ENCODE measurements at places on chromosomes 4 and X. TPM values are rescaled to one million over a fixed set of nuclear protein-coding genes. Genes with fewer than 3 reads are reported as not detected.

BEX5 gene
- 38.2 TPM for total RNA-seq

VSIG4 gene
- 18.9 TPM for total RNA-seq

HSFX3 gene
- not detected for total RNA-seq

DNA sequence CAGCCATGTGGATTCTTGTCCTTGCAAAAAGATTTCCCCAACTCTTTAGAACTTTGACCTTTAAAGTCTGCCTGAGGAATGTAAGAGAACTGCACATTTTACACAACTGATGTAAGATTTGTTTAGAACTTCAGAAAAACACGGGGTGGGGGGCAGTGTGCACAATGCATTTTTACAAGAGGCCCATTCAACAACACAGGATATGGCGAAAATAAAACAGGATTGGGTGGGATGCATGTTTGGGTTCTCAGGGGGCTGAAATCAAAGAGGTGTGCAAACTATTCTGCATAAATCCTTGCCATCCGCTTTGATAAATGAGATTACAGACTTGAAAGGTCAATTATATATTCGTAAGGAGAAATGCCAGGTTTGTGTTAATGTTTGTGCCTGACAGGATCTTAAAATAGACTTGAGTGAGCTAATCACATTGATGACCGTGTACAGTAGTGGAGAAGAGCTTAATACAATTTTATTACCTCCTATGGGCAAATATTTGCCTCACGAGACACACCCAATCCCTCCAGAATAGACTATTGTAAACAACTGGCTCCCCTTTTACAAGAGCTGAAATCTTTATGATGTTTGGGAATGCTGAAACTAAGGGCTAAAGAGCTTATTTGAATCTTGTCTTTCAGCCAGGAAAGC lies 184.1 kb upstream of the LEF1 start:
- no peak for DNase-seq

DNA sequence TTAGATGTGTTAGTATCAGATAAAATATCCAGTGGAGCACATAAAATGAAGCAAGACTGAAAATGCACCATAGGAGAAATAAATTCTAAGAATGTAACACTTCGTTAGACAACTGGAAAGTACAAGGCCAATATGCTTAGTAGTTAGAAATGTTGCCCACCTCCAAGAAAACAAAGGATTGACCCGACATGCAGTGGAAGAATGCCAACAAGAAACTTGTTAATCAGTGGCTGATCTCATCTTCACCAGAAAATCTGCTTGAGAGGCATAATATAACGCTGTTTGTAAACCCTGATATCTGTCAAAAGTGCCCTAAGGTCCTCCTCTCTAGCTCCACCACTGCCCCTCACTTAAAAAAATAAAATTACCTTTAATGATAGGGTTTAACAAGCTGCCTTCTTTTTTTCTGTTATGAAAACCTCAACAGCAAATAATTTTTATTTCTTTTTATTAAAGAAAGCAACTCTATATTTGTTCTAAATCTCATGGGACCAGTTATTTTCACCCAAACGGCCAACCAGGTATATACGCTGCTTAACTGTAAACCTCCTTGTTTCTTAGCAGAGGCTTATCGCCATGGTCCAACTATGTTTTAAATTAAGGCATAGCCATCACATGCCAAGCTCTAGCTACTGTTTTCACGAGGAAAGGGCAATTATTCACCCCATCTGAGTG lies 1.8 kb downstream of the RASGEF1B start:
- DNase-seq, result no peak

All from uterus (tissue), 4 donors.